ENCODE measurements at places on chromosomes 11 and 22.
A peak's percentile ranks its signal among the peaks of the same experiment; 100 is the strongest.

GRCh38 chr11:99571094-99571493 is 550.3 kb downstream of the CNTN5 start:
- no peak for DNase-seq

DNA sequence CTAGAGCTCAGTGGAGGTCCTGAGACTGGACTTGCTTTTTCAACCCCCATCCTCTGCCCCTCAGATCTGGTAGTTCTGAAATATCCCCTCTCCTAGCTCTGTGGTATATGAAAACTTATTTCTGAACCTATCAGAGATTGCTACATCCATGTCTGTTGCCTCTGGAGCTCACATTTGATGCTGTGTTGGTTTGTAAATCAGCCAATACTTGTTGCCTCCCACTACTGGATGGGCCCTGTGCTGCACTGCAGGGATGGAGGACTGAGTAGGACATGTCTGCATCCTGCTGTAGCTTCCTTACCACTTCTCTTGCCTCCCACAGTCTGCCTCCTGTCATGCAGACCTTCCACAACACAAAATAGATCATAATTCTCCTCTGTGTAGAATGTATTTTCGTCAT is 5.2 kb downstream of the OLFML1 start:
- no peak for DNase-seq

DNA sequence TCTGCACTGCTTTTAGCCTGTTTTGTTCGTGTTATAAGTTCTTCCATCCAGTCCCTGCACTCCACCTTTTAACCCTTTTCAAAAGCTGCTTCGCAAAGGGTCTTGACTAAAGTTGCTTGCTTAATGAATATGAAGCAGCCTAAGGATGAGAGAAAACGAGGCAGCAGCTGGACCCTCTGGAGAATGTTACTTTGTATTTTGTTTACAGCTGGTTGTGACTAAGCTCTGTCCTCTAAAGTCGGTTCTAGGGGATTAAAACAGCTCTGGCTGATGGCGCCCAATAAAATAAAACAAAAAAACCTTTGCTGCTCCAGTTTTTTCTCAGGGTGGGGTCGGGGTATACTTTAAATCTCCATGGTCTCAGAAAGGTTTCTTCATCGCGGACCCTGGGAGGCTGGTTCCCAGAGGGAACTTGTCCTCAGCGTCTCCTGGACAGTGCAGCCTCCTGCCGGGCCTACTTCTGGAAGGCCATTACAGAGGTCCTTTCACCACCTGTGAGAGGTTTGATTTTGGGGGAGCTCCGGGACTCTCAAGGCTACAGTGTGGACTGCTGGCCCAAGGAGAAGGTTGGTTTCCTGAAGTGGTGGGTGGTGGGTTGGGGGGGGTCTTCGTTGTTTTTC is 836 bp upstream of the RBM4 start:
- no peak for DNase-seq

DNA sequence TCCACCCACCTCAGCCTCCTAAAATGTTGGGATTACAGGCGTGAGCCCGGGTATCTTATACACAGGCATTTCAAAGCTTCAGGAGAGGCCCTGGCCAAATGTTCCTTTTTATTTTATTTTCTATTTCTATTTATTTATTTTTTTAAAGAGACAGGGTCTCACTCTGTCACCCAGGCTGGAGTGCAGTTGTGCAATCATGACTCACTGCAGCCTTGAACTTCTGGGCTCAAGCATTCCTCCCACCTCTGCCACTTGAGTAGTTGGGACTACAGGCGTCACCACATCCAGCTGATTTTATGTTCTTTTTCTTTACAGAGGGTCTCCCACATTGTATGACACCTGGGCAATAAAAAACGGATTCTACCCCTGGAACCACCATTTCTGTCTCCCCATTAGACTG is 71.2 kb downstream of the FBXO7 start:
- no peak for DNase-seq

DNA sequence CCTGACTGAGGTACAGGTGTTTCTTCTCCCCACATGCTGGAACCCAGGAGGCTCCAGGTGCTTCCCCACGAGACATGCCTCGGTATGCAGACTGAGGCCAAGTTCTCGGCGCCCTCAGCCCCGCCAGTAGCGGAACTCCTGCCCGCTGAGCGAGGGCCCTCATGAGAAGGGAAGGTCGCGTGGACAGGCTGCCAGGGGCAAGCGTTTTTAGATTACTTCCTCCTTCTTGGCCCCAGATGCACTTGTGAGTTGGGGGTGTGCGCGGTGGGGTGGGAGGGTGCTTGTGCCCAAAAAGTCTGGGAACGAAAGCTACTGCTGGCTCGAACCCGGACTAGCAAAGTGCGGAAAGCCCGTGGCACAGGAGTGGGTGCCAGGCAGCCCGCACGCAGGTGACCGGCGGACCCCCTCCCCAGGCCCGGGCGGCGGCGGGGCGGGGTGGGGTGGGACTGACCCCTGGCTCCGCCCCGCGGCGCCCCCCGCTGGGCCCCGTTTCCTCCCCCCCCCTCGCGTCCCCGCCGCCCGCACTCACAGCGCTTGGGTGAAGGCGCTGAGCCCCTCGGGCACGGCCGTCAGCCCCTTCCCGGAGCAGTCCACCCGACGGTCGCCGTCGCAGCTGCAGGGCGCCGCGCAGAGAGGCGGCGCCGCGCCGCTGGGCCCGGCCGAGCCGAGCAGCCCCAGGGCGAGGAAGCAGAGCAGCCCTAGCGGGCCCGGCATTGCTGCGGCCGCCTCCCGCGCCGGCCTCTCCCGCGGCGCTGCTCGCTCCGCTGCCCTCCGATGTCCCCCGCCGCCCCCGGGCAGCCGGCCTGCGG is 797 bp downstream of the LGR4 start:
- DNase-seq, result no peak

GRCh38 chr22:46336119-46337078 is 885 bp downstream of the TRMU start:
- DNase-seq, result no peak

GRCh38 chr11:205221-206001 is 1.8 kb downstream of the BET1L start:
- no peak for DNase-seq

GRCh38 chr11:80173371-80174136 is 732.7 kb upstream of the TENM4 start:
- DNase-seq, result no peak

DNA sequence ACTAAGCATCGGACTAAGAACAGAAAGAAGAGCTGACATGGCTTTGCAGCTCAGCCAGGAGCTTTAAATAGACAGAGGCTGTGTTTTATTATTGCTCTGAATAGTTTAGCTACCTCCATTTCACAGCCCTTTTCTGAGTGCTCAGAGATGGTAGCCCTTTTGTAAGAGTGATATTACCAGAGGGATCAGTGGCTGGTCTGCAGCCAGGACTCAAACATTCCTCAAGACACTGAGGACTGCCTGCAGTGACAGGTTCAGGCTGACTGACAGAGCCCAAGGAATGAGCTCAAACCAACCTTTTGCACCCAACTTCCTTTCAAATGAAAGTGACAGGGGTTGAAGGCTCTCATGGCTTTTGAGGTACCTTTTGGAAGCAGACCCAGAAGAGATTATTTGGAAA is 189.0 kb downstream of the DDX10 start:
- DNase-seq, result no peak

DNA sequence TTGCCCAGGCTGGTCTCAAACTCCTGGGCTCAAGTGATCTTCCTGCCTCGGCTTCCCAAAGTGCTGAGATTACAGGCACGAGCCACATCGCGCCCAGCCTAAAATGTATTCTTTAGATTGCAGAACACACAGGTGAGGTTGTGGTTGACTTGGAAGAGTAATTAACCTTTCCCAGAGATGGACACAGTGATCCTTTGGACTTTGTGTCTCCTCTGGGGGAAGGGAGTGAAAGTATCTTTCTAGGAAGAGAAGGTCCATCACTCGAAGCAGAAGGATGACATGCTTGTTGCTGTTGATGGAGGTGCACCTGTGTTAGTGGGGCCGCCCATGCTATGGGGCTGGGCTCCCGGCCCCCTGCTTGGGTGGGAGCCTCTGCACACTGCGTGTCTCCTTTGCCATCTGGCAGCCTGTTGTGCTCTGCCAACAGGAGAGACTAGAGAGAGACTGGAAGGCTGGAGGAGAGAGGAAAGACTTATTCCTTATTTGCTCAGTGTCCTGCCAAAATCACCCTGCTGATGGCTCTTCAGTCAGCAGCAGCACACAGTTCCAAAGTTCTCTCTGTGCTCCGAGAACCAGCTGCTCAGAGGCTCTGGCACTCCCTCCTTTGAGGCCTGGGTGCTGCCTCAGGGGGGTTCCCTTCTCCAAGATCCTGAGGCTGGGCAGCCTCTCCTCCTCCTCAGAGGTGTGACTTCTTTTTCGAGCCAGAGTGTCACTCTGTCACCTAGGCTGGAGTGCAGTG is 33.1 kb upstream of the CYB5R3 start:
- no peak for DNase-seq

DNA sequence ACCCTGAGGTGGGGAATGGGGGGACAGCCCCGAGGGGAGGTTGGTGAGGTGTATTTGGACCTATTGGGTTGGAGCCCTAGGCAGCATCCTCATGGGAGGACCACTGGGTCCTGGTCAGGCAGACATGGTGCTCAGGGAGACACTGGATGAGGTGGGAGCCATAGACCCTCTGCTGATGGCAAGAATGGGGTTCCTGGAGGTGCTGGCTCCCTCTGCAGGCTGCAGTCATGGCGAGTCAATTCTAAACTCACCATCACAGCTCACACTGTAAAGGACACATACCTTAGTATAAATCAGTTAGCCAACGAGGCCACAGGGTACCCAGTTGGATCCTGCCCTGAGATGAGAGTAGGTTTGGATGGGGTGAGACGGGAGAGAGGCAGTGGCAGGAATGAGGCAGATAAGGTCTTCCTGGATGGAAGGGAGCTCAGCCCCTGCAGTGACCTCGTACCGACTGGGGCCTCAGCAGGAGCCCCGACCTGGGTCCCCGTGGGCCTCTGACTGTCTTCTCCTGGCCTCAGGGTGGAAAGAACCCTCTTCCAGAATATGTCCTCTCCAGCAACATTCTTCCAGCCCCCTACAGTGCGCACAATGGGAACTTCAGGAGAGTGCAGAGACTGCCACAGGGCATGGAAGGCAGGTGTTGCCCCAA is 1.7 kb upstream of the GAB4 start:
- DNase-seq, result no peak

- no peak for DNase-seq
Observed at GRCh38 chr11:32435152-32435480, 223 bp downstream of the WT1 start.

DNA sequence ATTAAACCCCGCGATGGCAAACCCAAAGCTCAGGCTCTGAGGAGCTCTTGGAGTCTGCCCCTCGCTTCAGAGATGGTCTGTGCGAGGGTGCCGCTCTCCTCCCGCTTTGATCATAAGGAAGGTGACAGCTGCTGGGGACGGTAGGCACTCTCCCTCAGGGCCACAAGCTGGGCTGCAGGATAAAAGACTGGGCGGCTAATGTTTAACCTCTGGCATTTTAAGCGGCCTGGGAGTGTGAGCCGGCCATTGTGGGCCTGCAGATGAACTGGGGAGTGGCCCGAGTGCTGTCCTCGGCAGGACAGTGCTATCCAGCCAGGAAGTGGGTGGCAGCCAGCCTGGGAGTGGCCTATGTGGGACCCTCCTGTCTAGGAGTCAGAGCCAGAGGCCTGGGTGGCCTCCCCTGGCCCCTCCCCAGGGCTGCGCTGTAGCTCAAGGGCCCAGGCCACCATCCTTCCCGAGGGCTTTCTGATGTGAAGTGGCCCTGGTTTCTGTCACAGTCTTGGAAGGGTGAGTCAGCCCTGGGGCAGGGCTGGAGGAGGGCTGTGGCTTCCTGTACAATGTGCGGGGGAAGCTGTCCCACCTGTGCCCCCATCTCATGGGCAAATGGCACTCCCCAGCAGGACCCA is 58.7 kb upstream of the PRODH start:
- DNase-seq, result no peak

DNA sequence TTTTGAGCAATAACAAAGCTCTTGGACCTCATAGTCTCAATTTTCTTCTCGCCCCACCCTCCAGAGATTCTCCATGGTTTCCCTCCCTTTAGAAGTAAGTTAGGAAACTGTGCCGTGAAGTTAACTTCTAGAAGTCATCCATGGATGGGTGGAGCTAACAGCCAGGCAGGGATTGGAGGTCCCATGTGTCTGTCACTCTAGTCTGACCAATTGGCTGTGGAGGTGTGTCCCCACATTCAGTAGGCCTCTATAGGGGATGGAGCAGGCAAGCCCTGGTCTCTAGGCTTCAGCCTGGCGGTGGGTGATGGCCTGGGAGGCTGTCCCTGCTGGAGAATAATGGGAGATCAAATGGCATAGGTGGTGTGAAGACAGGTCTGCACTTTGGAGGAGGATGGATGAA is 50.7 kb downstream of the TP53I11 start:
- peak; percentile 18 for DNase-seq

DNA sequence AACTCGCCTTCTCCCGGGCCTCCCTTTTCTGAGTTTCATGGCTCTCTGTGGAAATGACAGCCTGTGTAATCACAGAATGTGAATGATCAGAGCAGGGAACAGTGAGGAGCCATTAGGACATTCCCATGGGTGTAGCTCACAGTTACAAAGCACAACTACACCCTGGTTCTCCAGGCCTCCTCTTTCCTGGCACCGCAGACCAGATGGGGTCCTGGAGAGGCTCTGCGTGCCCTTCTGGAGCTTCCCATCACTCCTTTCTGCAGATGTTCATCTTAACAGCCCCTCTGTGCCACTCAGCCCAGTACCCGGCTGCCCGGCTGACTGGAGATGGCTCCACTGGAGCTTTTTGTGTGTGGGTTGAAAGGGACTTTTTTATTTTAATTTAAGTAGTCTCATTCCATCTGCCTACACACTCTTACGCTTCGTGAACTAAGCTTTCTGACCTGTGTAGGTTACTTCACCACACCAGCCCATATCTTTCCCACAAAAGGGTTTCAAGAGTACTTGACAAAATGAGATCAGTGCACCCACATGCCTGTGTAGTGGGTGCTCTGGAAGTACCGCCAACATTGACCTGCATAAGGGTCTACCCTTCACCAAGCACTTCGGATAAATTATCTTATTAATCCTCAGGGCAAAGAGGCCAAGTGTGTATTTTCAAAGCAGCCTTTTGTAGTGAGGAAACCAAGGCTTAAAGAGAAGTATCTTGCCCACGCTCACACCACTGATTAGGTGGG is 29.8 kb downstream of the SREBF2 start:
- DNase-seq, result no peak

DNA sequence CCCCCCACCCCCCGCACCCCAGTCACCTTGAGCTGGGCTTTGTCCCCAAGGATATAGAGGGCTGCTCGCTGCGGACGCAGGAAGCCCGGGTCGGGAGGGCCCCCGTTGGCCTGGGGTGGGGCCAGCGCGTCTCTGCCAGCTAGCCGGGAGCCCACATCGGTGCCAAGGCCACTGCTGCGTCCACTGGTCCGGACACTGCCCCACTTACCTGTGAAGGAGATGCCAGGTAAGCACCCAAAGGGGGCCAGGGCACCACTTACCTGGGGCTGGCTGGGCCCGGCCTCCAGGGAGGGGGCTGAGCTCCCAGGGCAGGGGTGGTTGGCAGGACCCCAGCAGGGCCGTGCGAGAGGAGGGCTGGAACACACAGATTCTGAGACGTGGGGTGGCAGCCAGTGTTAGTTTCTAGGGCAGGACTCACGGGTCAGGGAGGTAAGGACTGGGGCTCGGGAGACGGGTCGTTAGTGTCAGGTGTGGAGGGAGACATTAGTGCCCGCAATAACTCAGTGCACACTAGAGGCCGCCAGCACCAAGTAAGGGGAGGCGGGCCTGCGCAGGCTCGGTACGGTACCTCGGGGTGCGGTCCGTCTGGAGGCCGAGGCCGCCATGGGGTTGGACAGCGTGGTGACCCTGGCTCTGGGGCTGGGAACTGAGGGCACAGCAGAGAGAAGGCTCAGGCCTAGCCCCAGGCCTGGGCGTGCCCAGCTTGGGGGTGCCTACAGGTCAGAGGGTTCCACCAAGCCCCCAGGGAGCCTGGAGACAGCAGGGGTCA is 18.2 kb downstream of the SBF1 start:
- no peak for DNase-seq
